Astrocyte (in vitro differentiated cells and primary cell): ENCODE measurements at places on chromosomes 16 and 17.

- no peak for DNase-seq
Measured at GRCh38 chr16:66353055-66353454, 13.4 kb upstream of the CDH5 start.

- no peak for DNase-seq
Measured at GRCh38 chr16:67662653-67663010, 1.9 kb downstream of the PARD6A start.

DNA sequence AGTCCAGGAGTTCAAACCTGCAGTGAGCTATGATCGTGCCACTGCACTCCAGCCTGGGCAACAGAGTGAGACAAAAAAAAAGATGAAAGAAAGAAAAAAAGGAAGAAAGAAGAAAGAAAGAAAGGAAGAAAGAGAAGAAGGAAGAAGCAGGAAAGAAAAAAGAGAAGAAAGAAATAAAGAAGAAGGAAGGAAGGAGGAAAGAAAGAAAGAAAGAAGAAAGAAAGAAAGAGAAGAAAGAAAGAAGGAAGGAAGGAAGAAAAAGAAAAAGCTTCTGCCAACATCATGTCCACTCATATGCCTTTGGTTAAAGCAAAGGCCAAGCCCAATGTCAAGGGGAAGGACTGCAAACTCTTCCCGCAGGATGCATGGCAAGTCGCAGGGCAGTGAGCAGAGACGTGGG, 143.2 kb downstream of the IRX3 start:
- no peak for DNase-seq

DNA sequence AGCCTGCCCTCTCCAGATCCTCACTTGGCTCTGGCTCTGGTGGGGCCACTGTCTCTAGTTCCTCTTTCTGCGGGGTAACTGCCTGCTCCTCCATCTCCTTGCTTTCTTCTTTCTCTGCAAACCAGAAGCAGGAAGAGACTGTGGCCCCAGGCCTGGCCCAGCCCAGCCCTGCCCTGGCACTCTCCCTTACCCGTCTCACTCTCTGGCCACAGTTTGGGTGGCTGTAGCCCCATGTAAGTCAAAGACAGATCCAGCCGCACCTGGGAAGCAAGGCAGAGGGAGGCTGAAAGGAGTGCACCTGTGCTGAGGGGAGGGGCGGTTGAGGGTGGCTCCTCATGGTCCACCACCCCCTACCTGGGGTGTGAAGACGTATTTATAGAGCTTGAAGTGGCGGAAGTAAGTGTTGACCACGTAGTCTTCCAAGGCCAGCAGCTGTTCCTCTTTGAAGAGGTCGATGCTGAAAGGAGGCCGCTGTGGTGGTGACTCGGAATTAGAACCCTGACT, 2.8 kb downstream of the CFAP119 start:
- no peak for DNase-seq

DNA sequence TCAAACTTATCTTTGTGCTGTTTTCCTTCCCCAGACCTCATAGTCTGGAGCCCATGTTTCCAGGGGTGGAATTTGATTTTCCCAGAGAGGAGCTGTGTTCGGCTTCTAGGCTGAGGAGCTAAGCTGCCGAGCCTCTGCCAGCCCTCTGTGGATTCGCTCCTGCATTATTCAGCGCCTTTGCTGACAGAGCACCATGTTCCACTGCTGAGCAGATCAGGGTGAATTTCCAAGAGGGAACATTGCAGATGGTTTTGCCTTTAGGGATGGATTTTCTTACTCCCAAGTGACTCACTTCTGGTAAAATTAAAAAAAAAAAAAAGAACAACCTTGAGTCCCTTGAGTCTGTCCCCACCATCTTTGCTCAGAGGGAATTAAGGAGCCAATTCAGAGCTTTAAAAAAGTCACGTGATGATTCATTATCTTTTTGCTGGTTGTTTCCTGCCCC, 229.5 kb downstream of the PRKCA start:
- DNase-seq = no peak
